Stimulated activated CD4-positive, alpha-beta T cell treated with anti-CD3 and anti-CD28 coated beads, Interleukin-4, amount 100 ng/mL, for 48 hours (primary cell): ENCODE measurements at places on chromosomes 1 and 21.

DNA sequence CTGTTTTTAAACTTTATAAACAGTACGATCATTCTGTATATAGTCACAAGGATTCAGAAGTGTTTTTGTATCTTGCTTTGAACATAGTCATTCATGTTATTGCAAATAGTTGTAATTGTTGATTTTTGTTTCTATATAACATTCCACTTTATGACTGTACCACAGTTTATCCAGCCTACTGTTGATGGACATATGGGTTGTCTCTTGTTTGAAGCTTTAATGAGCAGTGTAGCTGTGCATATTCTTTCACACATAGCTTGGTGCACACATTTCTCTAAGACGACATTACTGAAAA is 6.1 kb downstream of the CD101 start:
- DNase-seq: no peak

DNA sequence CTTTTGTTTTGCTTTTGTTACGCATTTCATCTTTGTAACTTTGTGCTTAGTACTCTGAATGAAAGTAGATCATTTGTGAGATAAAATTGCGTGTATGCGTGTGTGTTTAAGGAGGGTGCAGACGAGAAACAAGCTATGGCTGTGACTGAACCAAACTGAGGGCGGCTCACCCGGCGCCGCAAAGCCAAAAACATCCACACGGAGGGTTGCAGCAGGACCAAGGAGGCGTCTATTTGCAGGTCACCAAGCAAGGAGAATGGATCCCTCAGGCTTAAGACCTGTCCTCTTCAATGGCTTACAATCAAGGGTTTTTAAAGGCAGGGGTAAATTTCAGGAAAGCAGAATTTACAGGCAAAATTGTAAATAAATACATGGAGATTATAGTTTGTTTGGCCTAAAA is 12.8 kb downstream of the GCSAML start:
- no peak for DNase-seq

- DNase-seq: no peak
Measured at GRCh38 chr1:209780268-209780667, 4.1 kb downstream of the C1orf74 start.

- DNase-seq: no peak
Measured at GRCh38 chr1:107748531-107748930, 216.4 kb downstream of the VAV3 start.

GRCh38 chr1:207787776-207788175 is 35.9 kb downstream of the CD46 start:
- DNase-seq: no peak
